ENCODE measurements at places on chromosomes 11 and 22. TPM values are rescaled to one million over a fixed set of nuclear protein-coding genes. Genes with fewer than 3 reads are reported as not detected.

DEUP1 gene
- not detected for total RNA-seq

CBY1 gene
- total RNA-seq: 18.6 TPM

C22orf31 gene
- total RNA-seq: not detected

SCT gene
- not detected for total RNA-seq

DNA sequence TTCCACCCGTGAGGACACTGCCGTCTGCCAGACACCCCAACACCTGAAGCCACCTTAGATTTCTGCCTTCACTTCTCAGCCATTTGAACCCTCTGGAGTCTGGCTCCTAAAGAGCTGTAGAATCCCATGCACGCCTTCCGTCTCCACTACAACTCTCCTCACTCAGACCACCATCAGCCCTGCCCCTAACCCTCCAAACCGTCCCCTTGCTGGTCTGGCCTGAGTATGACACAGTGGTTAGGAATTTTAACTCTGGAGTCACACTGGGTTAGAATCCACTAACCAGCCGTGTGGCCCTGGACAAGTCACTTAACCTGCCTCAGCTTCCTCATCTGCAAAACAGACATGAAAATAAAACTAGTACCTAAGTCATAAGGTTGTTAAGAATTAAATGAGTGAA, 3.0 kb downstream of the CNIH2 start:
- H3K27ac ChIP-seq: no peak overlapping the region
- no peak for DNase-seq
- no peak overlapping the region for H3K4me3 ChIP-seq
- H3K4me1 ChIP-seq: peaks cover 22% of the 10 kb centered on the region

- no peak overlapping the region for H3K4me3 ChIP-seq
- no peaks in the 10 kb centered on the region for H3K36me3 ChIP-seq
- no peak for DNase-seq
- H3K27ac ChIP-seq: no peak overlapping the region
- H3K27me3 ChIP-seq: no peaks in the 10 kb centered on the region
Measured at GRCh38 chr22:48301421-48301820, 1526.3 kb downstream of the BRD1 start.

GRCh38 chr22:29799217-29799680, 32.1 kb downstream of the UQCR10 start:
- peak; percentile 70 for DNase-seq
- H3K27ac ChIP-seq: peak overlapping the region; percentile 56
- no peaks in the 10 kb centered on the region for H3K27me3 ChIP-seq
- H3K4me3 ChIP-seq: no peak overlapping the region
- peaks cover 9% of the 10 kb centered on the region for H3K4me1 ChIP-seq

DNA sequence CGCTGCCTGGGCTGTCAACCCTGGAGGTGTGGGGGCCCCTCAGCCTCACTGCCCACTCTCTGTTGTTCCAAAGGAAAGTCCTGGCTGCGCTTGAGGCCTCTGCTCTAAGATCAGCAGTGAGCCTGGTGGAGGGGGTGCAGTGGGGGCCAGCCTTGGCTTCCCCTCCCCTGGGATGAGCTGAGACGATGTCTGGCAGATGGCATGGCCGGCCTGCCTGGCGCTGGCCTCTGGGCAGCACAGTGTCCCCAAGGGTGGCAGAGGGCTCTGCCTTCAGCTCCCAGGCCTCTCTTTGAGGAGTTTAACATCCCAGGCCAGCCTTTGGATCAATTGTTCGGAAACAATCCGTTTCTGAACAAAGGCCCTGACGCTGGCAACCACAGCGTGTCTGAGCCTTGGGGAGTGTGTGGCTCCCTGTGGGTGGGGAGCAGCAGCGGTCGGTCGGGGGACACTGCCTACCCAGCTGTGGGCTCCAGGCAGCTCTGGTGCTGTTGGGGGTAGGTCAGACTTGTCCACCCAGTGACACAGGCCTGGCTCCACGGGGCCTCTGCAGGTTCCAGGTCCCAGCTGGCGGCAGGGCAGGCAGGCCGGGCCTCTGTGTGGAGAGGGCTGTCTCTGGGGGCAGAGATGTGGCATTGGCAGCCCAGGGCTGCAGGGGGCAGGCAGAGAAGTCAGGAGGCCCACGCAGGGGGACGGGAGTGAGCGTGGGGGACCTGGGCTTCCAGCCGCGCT, 12.1 kb downstream of the TSPAN4 start:
- no peak overlapping the region for H3K27ac ChIP-seq
- H3K27me3 ChIP-seq: peaks cover 18% of the 10 kb centered on the region
- no peak for DNase-seq

GRCh38 chr11:62854825-62855570, 15.6 kb upstream of the WDR74 start:
- peak overlapping the region; percentile 85 for H3K27ac ChIP-seq
- no peaks in the 10 kb centered on the region for H3K27me3 ChIP-seq
- peak overlapping the region; percentile 47 for H3K4me3 ChIP-seq
- peaks cover 20% of the 10 kb centered on the region for H3K36me3 ChIP-seq
- H3K4me1 ChIP-seq: peaks cover 26% of the 10 kb centered on the region

DNA sequence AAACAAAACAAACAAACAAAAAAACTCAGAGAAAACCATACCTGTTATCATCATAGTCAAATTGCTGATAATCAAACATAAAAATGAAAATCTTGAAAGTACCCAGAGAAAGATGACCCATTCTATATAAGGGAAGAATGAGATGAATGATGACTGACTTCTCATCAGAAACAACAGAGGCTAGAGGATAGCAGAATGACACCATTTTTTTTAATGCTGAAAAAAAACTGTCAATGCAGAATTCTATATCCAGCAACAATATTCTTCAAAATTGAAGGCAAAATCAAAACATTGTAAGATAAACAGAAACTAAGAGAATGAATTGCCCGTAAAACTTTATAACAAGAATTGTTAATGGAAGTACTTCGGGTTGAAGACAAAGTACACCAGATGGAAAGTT, 122.1 kb downstream of the ENTHD1 start:
- no peak overlapping the region for H3K4me3 ChIP-seq
- no peaks in the 10 kb centered on the region for H3K36me3 ChIP-seq
- H3K4me1 ChIP-seq: peaks cover 27% of the 10 kb centered on the region
- no peak overlapping the region for H3K27ac ChIP-seq
- H3K27me3 ChIP-seq: peaks cover 7% of the 10 kb centered on the region

DNA sequence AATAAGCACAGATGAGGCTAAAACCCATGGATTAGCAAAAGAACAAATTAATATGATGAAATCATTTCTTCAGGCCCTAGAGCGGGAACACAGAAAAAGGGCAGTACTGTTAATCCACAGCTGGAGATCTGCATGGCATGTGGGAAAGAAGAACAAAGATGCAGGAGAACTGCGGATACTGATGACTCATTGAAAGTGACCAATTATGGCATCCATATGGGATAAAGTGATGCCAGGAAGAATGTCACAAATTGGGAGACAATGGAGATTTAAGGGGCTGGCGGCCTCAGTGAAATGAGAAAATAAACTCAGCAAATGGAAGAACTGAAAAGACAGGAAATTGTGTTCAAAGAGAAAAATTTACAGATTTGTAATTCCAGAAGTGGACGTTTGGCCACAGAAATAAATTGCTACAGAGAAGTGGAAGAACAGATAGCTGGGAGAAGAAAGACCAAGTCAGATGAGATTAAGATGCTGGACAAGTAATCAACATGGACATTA, 39.4 kb downstream of the SIK3 start:
- no peaks in the 10 kb centered on the region for H3K27me3 ChIP-seq
- DNase-seq: no peak
- H3K4me3 ChIP-seq: no peak overlapping the region
- H3K27ac ChIP-seq: peak overlapping the region; percentile 20

DNA sequence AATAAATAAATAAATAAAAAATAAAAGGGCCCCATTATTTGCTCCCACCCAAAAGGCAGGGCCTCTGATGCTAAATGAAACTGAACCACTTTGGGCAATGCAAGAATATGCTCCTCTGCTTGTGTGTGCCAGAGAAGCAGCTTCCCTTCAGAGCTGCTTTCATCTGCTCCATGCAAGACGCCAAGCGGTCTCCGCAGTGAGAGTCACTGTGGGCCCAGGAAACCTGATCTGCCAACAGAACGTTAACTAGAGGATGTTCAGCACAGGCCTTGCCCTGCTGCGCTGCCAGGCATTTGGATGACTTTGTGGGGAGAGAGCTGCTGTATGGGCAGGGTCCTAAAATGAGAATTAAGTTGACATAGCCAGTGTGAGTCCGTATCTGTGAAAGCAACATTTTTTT, 43.7 kb upstream of the APOA1 start:
- DNase-seq: no peak
- H3K36me3 ChIP-seq: no peaks in the 10 kb centered on the region
- no peaks in the 10 kb centered on the region for H3K27me3 ChIP-seq
- H3K4me3 ChIP-seq: no peak overlapping the region
- no peak overlapping the region for H3K27ac ChIP-seq

All from transverse colon (tissue), 4 donors.